ENCODE measurements at places on chromosomes 2 and 18. TPM values are rescaled to one million over a fixed set of nuclear protein-coding genes. Genes with fewer than 3 reads are reported as not detected.
A peak's percentile ranks its signal among the peaks of the same experiment; 100 is the strongest.

DNA sequence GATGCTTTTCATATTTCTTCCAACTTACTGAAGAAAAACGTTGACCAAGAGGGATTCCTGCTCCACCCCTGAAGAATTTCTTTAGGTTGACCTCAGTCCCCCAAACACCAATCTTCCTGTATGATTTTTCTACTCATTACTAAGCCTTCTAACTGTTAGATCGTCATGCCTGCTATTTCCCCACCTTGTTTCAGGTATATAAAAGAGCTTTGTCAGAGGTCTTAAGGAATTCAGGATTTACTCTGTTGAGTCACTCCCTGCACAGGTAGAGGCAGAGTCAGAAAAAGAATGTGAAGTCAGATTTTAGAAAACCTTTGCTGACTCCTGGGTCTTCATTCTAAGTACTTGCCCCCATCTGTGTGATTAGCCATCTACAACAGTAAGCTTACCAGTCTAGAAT, 83.8 kb upstream of the NOSTRIN start:
- no peak for DNase-seq

GRCh38 chr2:31384351-31384750, 30.2 kb downstream of the XDH start:
- peak; percentile 20 for DNase-seq

PRKAG3 gene
- not detected for total RNA-seq

DNA sequence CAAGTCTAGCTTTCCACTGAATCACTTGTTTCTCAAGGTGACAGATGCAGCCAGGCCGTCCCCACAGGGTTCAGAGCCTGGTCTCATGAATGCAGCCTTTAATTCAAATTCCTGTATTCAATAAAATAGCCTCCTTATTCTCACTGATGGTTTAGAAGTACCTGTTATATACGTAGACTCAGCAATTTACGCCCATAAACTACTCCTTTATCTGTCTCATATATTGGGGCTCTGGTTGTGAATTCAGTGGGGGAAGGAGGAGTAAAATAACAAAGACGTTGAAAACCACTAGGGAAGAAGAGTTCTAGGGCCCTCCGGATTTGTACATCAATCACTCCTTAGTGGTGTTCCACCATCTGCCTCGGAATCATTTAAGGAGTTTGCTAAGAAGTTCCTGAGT, 1.7 kb downstream of the OBSL1 start:
- peak; percentile 14 for DNase-seq

GRCh38 chr2:241072151-241072550, 29.9 kb downstream of the MTERF4 start:
- no peak for DNase-seq

TEKT4 gene
- total RNA-seq: not detected

RBM45 gene
- 23.5 TPM for total RNA-seq

DNA sequence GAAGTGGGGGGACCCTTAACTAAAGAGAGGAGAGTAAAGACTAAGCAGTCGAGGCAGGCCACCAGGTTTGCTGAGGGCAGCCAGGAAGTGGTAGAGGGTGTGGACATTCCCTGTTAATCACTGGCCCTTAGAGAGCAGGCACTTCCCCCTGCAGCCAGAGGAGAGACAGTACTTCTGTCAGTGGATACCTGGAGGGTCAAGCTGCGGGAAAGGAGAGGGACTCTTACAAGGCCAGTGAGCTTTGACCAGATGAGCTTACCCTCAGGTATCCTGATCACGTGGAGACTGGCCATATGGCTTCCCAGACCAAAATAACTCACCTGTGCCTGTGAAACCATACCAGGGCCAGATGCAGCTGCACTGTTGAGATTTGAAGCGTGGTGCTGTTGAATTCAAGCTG, 28.6 kb downstream of the ITGA6 start:
- DNase-seq: no peak

- no peak for DNase-seq
Observed at GRCh38 chr2:67649331-67650261, 252.5 kb downstream of the ETAA1 start.

- no peak for DNase-seq
Observed at GRCh38 chr2:176158186-176158591, 1.1 kb downstream of the HOXD3 start.

QPCT gene
- total RNA-seq: 12.1 TPM

GRCh38 chr18:79805211-79805887, 7.6 kb downstream of the KCNG2 start:
- no peak for DNase-seq

DYNAP gene
- not detected for total RNA-seq

- DNase-seq: no peak
Observed at GRCh38 chr18:41767960-41768359, 187.1 kb upstream of the PIK3C3 start.

Measured in Caki2 (cell line).